Adipocyte (in vitro differentiated cells): ENCODE measurements at places on chromosomes 6 and 20.

DNA sequence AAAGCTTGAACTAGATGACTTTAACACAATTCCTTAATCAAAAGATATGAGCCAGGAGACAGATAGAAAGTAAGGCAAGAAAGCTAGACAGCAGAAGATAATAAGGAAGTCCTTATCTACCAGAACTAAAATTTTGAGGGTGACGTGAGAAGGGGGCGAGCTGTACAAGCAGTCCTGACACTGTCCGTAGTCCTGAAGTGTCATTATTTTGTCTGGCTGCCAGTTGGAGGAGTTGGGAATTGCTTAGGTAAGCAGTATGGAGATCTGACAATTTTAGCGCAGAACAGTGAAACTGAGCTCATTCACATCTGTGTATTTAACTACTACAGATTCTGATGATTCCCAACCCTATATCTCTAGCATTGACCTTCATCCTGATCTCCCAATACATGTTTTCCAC is 25.8 kb upstream of the CEP85L start:
- no peak for DNase-seq

DNA sequence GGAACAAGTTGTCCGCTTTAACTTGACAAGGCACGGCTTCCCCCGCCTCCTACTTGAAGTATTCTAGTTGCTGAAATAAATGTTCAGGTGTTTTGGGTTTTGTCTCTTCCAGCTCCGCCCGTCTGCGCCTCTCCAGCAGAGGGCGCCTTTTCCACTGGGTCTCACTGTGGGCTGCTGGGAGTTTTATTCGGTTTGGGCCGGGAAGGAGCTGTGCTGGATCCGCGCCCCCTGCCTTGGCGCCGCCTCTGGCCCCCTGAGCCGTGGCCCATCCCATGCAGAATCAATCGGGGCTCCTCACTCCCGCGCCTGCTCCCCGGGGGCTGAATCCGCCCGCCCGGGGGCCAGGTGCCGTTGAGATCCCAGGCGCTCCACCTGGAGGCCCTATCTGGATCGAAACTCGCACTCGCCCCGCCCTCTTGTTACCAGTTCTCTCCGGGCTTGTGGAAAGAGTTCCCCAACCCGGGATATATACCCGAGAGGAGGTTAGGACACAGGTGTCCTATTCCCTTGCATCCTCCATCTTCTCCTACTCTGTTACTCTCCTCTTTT is 51.0 kb upstream of the TCF21 start:
- DNase-seq = peak; percentile 90

GRCh38 chr6:147922799-147923198 is 414.3 kb downstream of the SAMD5 start:
- no peak for DNase-seq

- no peak for DNase-seq
Measured at GRCh38 chr6:106381881-106382280, 21.4 kb downstream of the CRYBG1 start.

DNA sequence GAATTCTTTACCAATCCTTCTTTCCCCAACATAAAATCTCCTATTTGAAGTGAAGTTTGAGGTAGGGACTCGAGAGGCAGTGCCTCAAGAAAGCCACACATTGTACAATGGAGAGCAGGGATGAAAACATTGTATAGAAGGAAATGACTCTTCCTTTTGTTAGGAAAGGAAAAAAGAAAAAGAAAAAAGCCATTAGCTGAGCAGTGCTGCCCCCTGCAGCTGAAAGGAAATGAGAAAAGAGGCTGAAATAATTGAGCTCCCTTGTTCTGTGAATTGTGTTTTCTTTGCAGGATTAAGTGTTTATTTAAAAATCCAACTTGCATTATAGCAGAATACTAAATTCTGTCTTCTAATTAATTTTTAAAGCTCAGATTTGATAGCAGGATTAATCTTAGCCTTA is 162.9 kb upstream of the SASH1 start:
- peak; percentile 81 for DNase-seq

DNA sequence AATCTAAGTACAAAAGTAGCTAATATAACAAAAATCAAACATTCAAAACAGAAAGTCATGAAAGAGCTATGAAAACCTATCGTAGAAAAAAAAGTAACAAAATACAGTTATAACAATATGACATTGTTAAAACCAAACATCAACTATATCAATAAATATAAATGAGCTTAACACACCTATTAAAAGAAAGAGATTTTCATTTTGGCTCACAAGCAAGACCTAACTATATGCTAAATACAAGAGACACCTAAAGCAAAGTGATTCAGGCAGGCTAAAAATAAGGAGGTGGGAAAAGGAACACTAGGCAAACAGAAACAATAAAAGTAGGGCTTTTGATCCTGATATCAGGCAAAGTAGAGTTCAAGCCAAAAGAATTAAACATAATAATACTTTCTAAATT is 13.5 kb downstream of the ZNF322 start:
- DNase-seq = no peak

DNA sequence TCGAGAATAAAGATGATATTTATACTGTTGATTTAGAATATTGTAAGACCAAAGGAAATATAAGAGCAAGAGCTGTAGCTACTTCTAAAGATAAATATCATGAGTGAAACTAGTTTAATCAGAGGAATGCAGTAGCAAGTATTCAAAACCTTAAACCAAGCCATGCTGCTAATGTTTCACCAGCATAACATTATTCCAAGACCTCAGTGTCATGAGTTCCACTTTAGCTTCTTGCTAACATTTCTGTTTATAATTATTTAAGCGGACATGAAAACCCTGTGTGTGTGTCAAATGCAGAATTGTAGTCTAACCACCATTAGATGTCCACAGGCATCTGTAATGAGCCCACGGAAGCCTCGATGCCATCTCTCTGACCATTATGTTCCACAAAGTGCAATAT is 752.6 kb upstream of the MARCKS start:
- DNase-seq = no peak

GRCh38 chr20:33351696-33352095 is 49.6 kb downstream of the CDK5RAP1 start:
- no peak for DNase-seq

DNA sequence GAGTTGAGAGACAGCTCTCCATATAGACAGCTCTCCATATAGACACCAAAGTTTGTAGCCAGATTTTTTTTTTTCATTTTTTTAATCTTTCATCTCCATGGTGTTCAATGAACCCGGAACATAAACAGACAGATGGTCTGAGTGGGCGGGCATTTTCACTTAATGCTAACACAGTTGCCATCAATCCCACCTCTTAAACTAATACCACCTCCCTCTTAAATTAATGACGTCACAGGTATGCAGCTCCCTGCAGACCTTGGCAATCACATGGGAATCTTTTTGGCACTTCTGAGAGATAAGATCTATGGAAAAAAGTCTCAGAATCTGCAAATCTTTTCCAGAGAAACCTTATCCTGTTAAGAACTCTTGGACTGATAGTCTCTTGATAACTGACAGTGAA is 43.2 kb downstream of the PFDN4 start:
- DNase-seq = no peak

- no peak for DNase-seq
Measured at GRCh38 chr6:119312875-119313338, 36.7 kb downstream of the MAN1A1 start.

DNA sequence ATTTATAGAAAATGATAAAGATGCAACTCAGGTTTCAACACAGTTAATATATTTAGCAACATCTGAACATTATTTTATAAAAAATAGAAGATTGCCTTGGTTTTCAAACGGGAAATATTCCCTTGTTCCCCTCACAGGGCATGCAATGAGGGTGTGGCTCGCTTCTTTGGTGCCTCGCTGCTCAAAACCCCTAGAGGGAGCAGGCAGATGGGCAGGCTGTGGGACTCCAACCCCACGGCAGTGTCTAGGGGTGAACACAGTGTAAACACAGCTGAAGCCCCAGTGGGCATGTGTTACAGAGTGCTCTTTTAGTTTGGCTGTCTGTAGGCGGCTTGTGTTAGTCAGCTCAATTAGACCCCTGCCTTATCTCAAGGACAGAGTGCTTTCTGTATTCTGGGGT is 560.8 kb upstream of the IMPG1 start:
- no peak for DNase-seq

DNA sequence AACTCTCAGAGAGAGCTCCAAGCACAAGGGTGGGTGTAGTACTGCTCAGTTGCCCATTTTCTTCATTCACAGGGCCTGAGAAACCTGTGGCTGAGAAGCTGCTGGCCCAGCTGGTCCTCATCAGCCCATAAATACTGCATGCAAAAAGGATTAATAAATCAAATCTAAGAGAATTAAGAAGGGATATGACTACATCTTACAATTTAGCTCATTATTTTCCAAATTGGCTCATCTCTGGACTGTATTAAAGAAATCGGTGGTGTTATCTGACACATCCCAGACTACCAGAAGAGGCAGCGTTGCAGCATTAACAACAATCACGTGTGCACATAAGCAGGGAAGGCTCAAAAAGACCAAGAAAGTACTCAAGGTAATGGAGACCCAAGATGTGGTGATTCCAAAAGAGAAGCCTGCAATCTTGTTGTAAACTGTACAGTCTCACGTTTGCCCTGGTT is 90.7 kb downstream of the CD24 start:
- DNase-seq = no peak
